Sciatic nerve (tissue), 2 donors: ENCODE measurements at places on chromosomes 1 and 21.

DNA sequence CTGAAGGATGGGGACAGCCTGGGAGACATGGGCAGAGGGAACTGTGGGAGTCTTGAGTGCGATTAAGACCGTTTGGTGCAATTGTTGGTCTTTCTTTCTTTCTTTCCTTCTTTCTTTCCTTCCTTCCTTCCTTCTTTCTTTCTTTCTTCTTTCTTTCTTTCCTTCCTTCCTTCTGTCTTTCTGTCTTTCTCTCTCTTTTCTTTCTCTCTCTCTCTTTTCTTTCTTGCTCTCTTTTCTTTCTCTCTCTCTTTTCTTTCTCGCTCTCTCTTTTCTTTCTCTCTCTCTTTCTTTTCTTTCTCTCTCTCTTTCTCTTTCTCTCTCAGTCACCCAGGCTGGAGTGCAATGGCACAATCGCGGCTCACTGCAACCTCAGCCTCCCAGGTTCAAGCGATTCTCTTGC, 2.9 kb upstream of the KLHDC9 start:
- no peak for DNase-seq

- DNase-seq = no peak
Measured at GRCh38 chr1:24283326-24284155, 35.6 kb upstream of the GRHL3 start.

DNA sequence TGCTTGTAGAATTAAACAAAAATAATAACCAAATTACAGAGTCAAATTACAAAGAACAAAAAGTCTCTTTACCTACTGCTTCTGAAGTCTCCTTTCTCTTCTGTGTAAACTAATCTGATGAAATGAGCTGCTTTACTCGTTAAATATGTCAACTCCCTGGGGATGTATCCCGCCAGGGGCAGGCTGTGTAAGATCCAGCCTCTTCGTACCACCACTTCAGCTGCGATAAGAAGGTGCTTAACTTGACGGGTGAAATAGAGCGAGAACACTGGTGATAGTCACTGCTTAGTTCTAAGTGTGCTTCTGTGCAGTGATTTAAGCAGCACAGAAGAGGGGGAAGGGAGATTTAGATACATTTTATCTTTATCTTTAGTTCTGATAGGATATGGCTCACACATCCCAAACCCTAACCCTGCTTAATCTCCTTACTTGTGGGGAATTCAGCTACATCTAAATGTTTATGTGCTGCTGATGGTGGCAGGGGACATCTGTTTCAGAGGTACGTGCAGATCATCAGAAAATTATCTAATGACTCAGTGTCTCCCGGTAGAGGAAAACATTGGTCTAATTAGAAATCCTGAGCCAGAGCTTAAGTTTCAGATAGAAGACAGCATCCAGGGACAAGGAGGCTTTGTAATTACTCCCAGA, 46.0 kb downstream of the RHOU start:
- DNase-seq = no peak

GRCh38 chr1:1536019-1536937, 4.1 kb downstream of the TMEM240 start:
- DNase-seq = no peak

GRCh38 chr21:31338908-31339368, 5.1 kb downstream of the TIAM1 start:
- DNase-seq = no peak

DNA sequence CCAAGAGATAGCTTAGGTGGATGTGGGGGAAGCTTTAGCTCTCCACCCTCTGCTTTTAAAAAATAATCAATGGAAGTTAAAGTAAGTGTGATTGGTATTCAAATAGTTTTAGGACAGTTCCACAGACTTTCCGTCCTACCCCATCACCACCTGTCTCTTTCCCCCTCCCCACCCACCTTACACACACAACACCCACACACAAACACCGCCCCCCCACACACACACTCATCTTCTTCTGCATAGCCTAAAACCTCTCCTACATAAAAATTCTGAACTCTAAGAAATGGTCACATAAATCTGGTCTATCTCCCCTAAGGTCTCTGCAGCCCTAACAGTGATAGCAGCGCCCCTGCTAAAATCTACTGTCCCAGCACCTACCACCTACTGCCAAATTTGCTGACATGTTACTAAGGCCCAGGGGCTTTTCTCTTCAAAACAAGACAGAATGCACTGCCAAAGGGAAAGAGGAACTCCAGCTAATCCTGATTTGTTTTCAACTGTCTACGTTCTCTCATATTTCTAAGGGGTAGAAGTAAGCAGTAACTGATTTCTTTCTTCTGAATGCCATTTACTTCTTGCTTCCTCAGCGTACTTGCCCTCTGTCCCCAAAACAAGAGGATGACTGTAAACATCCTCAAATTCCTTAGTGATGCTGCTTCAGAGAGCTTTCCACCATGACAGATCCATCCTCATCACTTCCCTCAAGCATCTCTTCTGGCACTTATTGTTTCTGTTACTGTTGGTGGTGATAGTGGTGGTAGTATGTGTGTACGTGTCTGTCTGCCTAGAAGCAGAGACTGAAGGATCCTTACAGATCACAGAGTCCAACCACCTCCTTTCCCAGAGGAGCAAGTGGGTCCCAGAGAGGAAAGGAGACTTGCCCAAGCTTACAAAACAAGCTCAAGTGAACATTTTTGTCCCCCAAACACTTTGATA, 56.8 kb downstream of the LUZP1 start:
- DNase-seq = no peak

- DNase-seq = no peak
Measured at GRCh38 chr1:193569983-193570269, 383.5 kb upstream of the B3GALT2 start.

GRCh38 chr1:172497230-172497629, 35.7 kb upstream of the SUCO start:
- DNase-seq = no peak

DNA sequence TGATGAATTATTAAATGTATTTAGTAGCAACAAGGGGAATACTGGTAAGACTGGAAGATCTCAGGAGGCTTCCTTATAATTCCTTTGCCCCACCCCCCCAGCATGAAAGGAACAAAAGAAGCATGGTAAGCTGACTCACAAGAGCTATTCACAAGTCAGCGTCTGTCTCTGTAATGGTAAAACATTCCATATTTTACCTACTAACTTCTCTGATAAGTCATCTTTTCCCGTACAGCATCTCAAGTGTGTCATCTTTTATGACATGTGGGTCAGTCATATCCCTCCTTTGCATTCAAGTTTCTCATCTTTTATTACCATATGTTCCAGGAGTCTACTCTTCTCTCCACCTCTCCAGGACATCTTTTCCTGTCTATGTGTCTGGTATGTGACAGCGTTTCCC, 241.3 kb downstream of the PLA2G4A start:
- DNase-seq = no peak

DNA sequence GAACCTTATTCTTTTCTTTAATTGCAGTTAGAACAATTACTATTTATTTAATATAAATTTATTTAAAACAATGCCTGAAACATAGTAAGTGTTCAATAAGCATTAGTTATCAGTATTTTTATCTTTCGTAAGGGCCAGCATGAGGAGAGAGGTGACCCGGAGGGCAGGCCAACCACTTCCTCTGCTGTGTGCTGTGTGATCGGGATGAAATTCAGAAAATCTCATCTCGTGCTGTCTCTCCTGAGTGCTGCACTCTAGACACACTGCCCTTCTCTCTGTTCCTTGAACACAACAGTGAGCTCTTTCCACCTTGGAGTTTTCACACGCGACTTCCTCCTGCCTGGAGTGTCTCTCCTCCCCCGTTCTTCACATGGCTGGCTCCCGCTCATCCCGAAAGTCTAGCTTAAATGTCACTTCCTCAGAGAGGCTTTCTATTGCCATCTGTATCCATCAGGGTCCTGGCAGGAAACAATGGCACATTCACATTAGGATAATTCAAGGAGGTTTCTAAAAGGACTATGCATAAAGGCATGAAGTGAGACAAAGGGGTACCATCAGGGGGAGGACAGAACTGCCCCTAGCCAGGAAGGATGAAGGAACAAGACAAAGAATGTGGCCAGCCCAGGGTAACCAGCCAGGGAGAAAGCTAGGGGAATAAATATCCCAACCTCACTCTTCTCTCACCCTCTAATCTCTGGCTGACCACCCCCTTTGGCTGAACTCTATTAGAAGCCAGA, 142.6 kb upstream of the GJB5 start:
- DNase-seq = no peak

DNA sequence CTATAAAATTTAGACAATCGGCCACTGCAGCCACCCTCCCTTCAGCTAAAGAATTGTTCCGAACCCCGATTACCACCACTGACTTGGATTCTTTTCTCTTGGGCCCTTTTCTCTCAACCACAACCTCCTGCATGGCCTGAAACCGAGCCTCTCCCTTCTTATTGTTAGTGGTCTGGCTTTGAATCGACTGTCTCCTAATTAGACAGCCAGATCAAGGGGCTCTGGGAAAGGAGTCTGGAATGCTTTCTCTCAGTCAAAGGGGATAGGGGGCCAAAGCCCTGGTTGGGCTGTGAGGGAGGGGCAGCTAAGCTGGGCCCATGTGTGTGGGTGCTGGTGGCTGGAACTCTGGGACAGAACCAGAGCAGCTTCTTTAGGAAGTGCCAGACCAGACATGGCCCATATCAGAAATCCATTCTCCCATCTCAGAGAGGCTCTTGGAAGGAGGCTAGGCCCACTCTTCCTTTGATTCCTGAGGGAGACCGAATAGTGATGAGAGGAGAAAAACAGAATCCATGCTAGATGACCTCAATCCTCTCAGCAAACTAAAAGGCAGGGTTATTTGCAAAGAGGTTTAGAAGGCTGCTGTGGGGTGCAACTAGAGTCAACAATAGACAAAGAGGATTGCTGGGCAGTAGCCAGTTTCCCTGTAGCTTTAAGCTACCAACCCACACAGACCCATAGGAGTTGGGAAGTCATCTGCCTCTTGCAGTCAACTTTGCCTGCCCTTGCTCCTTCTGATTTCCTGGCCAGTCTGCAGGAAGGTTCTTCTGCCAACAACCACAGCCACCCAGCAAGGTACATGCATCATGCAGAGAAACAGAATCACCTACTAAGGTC, 117.6 kb downstream of the AK5 start:
- DNase-seq = no peak

- no peak for DNase-seq
Measured at GRCh38 chr1:168687816-168688215, 41.2 kb downstream of the DPT start.

GRCh38 chr1:168736520-168736919, 7.5 kb upstream of the DPT start:
- DNase-seq = no peak

DNA sequence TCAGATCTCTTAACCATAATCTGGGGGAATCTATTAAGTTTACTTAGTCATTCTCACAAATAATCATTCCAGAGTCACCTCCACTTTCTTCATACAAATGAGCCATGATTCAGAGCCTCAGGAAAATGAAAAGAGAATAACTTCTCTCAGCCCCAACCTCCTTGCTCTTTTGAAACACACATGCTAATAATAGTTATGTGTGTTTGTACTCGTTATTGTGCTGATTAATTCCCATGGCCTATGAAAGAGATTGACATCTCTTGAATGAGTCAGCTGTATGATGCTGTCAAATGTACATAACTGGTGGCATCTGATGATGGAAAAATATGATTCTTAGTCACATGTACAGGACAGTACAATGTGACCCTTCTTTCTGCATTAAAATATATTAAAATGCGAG, 41.5 kb downstream of the DTL start:
- no peak for DNase-seq

DNA sequence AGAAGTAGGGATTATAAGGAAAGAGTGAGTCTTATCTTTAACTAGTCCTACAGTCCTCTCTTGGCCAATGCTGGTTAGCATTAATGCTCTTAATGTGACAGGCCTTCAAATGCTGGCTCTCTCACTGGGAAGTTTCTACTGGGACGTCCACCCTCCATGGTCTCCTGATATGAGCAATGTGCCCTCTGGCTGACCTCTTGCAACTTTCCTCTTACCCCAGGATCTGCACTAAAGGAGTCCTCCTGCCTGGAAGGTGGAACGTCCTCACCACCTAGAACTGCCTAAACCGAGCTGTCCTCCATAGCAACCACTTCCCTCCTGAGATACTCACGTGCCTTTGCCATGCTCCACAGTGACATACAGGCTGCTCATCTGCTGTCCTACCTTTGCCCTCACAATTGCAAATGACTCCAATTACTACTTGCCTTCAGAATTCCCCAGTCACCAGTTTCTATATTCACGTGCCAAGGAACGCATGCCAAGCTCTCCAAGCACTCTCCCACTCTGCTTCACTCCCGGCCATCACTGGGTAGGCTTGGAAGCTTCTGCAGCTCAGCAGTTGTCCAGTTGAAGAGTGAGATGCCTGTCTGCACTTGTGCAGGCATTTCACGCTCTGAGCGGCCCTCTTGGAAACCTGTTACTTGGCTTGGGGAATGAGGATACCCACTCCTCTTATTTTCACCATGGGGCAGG, 404.7 kb downstream of the RRAGC start:
- DNase-seq = no peak

GRCh38 chr1:84504580-84505492, 1.4 kb upstream of the SPATA1 start:
- no peak for DNase-seq

GRCh38 chr1:99601208-99601607, 44.7 kb upstream of the PALMD start:
- no peak for DNase-seq

DNA sequence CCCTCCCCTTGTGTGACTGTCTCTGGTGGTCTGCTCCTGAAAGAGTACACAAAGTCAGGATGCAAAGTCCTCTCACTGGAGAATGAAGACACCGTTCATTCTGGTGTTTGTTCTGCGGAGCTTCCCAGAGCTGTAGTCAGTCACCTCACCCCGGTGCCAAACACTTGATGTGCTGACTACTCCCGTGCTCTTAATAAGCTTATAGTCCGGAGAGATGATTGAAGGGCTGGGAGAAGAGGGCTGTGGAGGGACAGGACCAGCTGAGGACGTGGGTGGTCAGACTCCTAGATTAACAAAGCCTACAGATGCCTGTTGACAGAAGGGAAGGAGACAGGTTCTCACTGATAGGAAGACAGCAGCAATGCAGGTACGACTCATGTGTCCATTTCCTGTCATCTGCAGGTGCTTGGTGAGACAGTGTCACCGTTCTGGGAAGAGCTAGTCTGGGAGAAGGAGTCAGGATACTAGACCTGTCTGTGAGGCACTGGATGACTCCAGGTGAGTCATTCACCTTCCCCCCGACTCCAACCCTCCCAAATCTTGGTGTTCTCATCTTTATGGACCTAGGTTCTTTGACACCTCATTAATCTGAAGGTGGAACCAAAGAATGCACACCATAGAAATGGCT, 40.4 kb upstream of the LRRN2 start:
- no peak for DNase-seq

- DNase-seq = no peak
Measured at GRCh38 chr1:184896000-184896399, 78.3 kb downstream of the NIBAN1 start.

- no peak for DNase-seq
Measured at GRCh38 chr1:212618466-212619210, 10.1 kb downstream of the ATF3 start.
